ENCODE measurements at places on chromosomes 12 and 14. TPM values are rescaled to one million over a fixed set of nuclear protein-coding genes. Genes with fewer than 3 reads are reported as not detected.

FAIM2 gene
- 5.9 TPM for polyA plus RNA-seq

PRH2 gene
- 0.28 TPM for polyA plus RNA-seq

TSPAN11 gene
- polyA plus RNA-seq: 5.0 TPM

TRHDE gene
- polyA plus RNA-seq: 28.4 TPM

NKX2-8 gene
- polyA plus RNA-seq: not detected

HNRNPA1 gene
- 3,605 TPM for polyA plus RNA-seq

GCN1 gene
- polyA plus RNA-seq: 52.5 TPM

CLEC12A gene
- polyA plus RNA-seq: 0.47 TPM
